Dermis lymphatic vessel endothelial cell (primary cell): ENCODE measurements at places on chromosomes 11 and 22. TPM values are rescaled to one million over a fixed set of nuclear protein-coding genes. Genes with fewer than 3 reads are reported as not detected.

The OR10A2 gene
- not detected in 2 replicates for total RNA-seq

The MALAT1 gene
- total RNA-seq, result 2,968 and 4,091 TPM in 2 replicates

The CD3E gene
- not detected in 2 replicates for total RNA-seq

The MAPK8IP2 gene
- total RNA-seq, result 0.22 and 0.26 TPM in 2 replicates
